ENCODE measurements at places on chromosomes 2 and 18. TPM values are rescaled to one million over a fixed set of nuclear protein-coding genes. Genes with fewer than 3 reads are reported as not detected.
A peak's percentile ranks its signal among the peaks of the same experiment; 100 is the strongest.

CTNNA2 gene
- 2.7 TPM for total RNA-seq

SP5 gene
- not detected for total RNA-seq

DPP10 gene
- total RNA-seq: not detected

FOXI3 gene
- total RNA-seq: not detected

DNA sequence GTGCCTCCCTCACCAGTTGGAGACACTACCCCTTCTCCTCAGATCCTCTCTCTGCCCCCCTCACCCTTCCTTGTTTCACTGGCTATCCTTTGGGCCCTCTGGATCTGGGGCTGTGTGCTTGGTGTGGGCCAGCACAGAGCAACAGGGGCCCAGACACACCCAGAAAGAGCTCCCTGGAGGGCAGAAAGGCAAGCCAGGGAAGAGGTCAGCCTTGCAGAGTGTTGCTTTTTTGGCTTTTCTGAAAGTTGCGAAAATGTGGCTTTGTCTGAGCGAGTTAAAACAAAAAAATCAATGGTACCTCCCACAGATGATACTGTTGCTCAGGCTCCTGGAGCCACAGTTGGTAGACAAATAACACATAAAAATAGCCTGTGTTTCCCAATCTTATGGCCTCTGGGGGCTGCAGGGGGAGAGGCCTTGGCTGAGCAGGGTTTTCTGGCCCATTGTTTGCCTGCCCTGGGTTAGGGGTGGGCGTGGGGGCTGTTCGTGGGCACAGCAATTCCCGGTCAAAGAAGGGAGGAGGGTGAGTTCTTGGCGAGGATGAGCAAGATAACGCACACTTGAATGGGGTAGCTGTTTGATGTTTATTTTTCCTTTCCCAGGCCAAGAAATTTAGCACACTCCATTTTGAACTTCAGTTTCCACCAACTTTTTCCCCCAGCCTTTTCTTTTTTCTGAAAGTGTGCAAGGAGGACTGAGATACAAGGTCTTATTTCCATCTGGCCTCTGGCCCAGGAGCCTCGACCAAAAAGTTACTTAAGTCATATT, 167.0 kb upstream of the HAAO start:
- DNase-seq: peak; percentile 51

GRCh38 chr2:15591373-15591691, 336 bp upstream of the DDX1 start:
- DNase-seq: no peak

DNA sequence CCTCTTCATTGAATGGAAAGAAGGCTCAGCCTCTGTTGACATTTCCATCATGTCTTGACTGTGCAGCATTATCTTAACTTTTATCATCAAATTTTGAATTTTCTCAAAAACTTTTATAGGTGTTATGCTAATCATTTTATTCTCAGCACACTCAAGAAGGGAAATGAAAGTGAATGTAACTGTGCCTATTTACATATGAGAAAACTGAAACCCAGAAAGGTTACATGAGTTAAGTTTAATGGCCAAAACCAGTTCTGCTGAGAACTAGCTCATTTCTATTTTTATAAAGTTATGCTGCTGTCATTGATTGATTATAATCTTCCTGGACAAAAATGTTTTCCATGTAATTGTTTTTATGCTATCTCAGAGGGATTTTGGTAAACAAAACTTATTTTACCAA, 618.8 kb upstream of the NRXN1 start:
- DNase-seq: no peak

- DNase-seq: peak; percentile 59
Measured at GRCh38 chr2:231535961-231536360, 5.7 kb upstream of the NMUR1 start.

DNA sequence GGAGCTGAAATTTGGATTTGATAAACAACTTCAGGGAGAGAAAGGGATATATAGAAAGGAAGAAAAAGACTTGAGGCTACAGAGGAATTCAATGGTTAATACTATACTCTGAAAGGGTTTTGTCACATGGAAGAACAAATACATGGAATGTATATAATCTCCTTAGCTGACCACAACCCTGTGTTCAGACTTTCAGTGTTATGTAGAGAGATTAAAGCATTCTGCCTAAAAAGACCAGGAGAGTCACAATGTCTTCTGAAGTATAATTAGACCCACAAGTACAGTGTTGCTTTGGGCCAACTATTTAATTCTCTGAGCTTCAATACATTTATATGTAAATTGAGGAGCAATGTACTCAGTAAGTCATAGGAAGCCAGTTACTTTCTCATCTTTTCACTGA, 123.8 kb upstream of the FSHR start:
- DNase-seq: no peak

GRCh38 chr2:10985260-10985659, 73.5 kb downstream of the KCNF1 start:
- DNase-seq: no peak

DNA sequence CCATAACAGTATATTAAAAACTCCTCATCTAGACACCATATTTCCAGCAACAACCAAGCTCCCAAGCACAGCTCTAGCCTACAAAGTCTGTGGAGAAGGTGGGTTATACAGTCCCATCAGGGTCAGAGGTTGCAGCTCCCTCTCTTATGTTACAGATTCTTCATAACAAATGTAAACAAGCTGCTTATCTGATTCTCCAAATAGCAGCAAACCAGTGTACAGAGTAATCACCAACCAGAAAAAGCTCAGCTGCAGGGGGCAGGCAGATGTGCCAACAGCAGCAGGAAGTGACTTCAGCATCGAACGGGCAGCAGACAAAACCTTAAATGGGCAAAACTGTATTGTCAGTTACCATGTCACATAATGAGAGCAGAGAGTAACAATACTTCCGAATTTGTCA, 52.9 kb upstream of the NABP1 start:
- DNase-seq: no peak

DNA sequence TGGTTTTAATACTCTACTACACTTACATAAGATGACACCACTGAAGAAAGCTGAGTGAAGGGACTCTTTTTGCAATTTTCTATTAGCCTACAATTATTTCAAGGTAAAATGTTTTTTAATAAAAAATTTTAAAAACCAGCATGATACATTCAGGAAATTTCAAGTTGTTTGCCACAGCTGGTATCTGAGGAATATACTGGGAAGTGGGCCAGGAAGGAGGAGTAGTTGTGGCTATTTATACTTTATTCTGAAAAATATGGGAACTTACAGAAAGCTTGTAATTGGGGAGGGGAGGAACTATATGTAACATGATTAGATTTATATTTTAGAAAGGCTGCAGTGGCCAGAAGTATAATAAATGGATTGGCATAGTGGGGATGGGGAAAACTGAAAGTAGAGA, 40.8 kb downstream of the WDR35 start:
- DNase-seq: peak; percentile 59

DNA sequence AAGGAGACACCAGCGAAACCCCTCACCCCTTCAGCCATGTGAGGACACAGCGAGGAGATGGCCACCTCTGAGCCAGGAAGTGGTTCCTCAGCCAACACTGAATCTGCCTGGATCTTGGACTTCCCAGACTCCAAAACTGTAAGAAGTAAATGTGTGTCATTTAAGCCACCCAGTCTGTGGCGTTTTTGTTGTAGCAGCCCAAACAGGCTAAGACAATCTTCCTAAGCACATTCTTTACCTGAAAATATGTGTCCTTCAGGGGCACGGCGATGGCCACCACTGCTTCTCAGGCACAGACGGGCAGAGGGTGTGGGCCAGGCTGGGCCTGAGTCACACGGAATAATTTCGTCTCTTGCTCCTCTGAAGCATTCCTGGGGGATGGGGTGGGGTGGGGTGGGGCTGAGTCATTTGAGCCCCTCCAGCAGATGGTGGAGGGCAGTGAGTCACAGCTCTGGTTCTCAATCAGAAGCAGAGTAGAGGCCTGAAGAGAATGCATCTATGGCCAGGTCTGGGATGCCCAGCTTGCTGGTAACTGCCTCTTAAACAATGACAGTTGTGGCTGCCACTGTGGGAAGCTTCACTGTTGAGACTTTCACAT, 142.4 kb downstream of the CAPN13 start:
- peak; percentile 99 for DNase-seq

- no peak for DNase-seq
Measured at GRCh38 chr2:101560780-101561315, 85.9 kb upstream of the RFX8 start.

DNA sequence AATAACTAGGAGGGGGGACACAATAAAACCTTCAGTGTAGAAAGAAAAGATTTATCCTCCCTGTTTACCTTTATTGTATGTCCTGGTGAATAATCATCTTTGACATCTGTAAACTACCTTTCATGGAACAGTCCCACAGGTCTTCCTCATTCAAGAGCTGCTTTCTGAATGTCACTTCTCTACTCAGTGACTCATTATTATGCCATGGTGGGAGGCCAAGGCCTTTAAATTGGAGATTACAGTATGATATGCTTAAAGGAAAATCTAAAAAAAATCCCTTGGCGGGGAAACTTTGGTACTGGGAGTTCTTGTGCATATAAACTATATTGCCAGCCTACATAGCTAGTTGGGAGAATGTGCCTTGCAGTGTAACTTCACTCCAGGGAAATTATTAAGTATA, 713.0 kb downstream of the TDRD15 start:
- no peak for DNase-seq

GRCh38 chr2:66682476-66682875, 247.6 kb downstream of the MEIS1 start:
- no peak for DNase-seq

GRCh38 chr2:226414335-226414734, 385.3 kb downstream of the IRS1 start:
- peak; percentile 29 for DNase-seq

DNA sequence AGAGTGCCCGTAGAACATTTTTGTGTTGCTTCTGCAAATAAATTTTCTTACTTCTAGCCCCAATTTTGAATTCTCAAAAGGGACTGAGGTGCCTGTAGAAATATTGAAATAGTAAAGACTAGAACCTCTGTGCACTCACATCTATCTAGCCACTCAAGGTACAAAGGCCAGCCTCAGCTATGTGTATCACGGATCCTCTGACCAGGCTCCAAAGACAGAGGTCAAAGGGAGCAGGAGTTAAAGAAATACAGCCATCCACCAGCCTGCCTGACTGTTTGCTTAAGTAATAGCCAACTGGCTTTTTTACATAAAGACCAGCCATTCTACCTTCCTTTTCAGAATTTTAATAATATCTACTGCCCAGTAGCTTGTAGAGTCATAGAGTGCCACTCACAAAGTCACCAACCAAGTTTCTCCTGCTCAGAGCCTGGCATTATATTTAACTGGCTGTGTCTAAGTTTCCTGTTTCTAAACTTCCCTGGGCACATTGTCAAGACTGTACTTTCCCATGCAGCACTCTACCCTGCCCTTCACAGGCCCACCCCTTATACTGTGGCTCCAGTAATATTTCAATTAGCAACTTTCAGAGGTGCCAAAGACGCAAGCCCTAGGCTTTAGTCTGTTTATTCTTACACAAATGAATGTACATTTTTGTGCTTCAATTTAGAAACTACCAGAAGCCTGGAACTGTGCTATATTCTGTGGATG, 338.3 kb upstream of the NT5C1B start:
- DNase-seq: no peak

Measured in myocyte (in vitro differentiated cells).